ENCODE measurements at places on chromosomes 16 and 17.

DNA sequence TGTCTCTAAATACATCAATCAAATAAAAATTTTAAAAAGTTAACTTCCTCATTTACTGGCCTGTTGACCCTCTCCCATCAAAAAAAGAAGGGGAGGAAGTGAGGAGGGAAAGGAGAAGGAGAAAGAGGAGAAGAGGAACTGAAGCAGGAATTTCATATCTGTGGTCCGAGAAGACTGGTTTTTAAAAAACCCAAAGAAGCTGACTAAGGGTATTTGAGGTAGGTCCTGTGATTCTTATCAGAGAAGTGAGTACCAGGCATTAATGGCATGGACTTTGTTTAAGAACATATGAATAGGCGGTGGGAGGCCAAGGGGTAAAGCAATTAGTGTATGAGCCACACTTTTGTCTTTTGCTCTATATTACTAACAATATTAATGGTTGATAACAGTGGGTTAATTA is 2.0 kb downstream of the SLC46A1 start:
- no peak for DNase-seq

GRCh38 chr16:76118344-76118743 is 158.9 kb upstream of the CNTNAP4 start:
- DNase-seq: no peak

- no peak for DNase-seq
Observed at GRCh38 chr17:49890077-49890821, 42.4 kb upstream of the TAC4 start.

DNA sequence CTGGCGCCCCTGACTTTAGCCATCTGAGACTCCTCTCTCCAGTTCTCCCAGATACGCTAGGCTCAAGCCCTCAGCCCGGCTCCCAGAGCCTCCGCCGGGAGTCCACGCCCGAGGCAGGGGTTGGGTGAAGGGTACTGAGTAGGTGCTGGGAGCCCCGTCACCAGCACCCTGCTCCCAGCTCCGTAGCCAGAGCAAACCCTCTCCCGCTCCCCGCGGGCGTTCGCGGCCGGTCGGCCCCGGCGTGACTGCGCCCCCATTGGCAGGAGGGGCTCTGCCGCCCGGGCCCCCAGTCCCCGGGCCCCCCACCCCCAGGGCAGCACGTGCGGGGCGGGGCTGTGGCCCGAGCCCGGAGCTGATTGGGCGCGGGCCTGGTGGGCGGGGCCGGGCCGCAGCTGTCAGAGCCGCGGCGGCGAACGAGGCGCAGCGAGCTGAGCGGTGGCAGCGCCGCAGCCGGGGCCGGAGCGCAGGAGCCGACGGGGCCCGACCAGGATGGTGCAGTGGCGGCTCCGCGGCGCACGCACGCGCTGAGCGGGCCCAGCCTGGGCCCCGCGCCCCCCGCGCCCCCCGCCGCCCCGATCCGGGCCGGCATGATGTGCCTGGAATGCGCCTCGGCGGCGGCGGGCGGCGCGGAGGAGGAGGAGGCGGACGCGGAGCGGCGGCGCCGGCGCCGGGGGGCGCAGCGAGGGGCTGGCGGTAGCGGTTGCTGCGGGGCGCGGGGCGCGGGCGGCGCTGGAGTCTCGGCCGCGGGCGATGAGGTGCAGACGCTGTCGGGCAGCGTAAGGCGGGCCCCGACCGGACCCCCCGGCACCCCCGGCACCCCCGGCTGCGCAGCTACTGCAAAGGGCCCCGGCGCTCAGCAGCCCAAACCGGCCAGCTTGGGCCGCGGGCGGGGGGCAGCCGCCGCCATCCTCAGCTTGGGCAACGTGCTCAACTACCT is at the start of gene SPNS2:
Gene SPNS2, plus strand, starts transcription at position 421 of the 937 bp plus-strand sequence. Its CDS starts 167 bp downstream, at position 588.
- no peak for DNase-seq

DNA sequence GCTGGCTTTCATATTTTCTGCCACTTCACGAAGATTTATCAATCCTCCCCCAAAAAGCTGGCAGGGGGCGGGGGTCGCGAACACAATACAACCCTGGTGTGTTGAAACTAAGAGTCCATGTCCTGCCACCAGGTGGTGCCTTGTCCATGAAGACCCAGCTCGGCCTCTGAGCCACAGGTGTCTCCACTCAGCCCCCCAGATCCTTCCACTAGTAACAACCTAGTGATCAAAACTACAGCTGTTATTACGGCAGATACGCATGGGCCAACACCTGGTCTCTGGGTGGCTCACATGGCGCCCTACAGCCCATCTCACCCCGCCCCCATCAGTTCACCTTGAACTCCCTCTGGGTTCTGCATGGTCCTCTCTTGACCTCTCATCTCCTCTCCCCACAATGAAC is 27.7 kb downstream of the USP7 start:
- no peak for DNase-seq

- DNase-seq: no peak
Observed at GRCh38 chr16:87836844-87837581, 32.3 kb downstream of the SLC7A5 start.
